ENCODE measurements at places on chromosomes 4 and X.

GRCh38 chrX:11474576-11474975, 181.4 kb downstream of the AMELX start:
- H3K27me3 ChIP-seq, result no peaks in the 10 kb centered on the region
- H3K27ac ChIP-seq, result no peak overlapping the region
- no peaks in the 10 kb centered on the region for H3K4me1 ChIP-seq
- H3K4me3 ChIP-seq, result no peak overlapping the region
- no peaks in the 10 kb centered on the region for H3K36me3 ChIP-seq

GRCh38 chrX:55710701-55711100, 6.8 kb upstream of the RRAGB start:
- DNase-seq, result no peak
- H3K27me3 ChIP-seq, result no peaks in the 10 kb centered on the region
- no peak overlapping the region for H3K27ac ChIP-seq
- H3K4me1 ChIP-seq, result no peaks in the 10 kb centered on the region
- no peak overlapping the region for H3K4me3 ChIP-seq
- H3K36me3 ChIP-seq, result no peaks in the 10 kb centered on the region

DNA sequence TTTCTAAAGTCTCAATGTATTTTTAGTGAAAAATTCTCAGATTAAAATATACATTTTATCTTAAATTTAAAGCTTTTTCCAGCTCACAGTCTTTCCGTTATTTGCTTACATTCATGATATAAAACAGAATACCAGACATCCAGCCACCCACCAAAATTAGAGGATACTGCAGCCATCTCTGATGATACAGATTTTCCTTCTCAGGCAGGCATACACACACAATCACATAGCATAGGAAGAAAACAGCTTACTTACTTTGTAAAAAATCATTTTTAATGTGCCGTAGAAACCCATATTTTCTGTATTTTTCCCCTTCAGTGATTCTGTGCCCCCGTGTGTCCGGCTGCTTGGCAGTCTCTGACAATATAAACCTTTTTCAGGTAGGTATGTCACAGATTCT, 183.7 kb downstream of the FBXW7 start:
- H3K36me3 ChIP-seq, result no peaks in the 10 kb centered on the region
- peaks cover 6% of the 10 kb centered on the region for H3K4me1 ChIP-seq
- H3K27me3 ChIP-seq, result no peaks in the 10 kb centered on the region
- peak overlapping the region; percentile 33 for H3K4me3 ChIP-seq
- DNase-seq, result no peak

DNA sequence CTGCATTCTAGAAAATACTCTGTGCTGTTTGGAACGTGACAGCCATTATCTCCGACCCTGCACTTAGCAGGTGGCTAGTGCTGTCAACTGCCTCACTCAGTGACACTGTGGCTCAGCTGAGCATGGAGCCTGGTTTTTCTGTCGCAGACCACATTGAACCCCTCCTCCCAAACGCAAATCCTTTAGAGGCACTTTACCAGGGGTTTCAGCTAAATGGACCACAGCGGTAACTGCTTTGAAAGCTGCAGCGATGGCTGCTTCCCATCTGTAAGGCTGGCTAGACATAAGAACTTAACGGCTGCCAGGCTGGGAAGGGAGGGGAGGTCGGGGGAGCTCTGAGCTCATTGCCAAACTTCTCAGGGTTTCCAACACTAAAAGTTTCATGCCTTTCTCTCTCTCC, 8.1 kb downstream of the SLC34A2 start:
- no peaks in the 10 kb centered on the region for H3K4me1 ChIP-seq
- no peak overlapping the region for H3K27ac ChIP-seq
- no peaks in the 10 kb centered on the region for H3K36me3 ChIP-seq

GRCh38 chrX:1491851-1492349, 39.2 kb upstream of the ASMTL start:
- no peaks in the 10 kb centered on the region for H3K27me3 ChIP-seq
- H3K4me1 ChIP-seq, result peaks cover 5% of the 10 kb centered on the region
- no peaks in the 10 kb centered on the region for H3K36me3 ChIP-seq
- peak; percentile 37 for DNase-seq

GRCh38 chr4:78079726-78080430, 22.8 kb downstream of the FRAS1 start:
- no peak overlapping the region for H3K4me3 ChIP-seq
- no peak for DNase-seq
- H3K27me3 ChIP-seq, result no peaks in the 10 kb centered on the region
- H3K4me1 ChIP-seq, result no peaks in the 10 kb centered on the region
- no peak overlapping the region for H3K27ac ChIP-seq
- H3K36me3 ChIP-seq, result no peaks in the 10 kb centered on the region

DNA sequence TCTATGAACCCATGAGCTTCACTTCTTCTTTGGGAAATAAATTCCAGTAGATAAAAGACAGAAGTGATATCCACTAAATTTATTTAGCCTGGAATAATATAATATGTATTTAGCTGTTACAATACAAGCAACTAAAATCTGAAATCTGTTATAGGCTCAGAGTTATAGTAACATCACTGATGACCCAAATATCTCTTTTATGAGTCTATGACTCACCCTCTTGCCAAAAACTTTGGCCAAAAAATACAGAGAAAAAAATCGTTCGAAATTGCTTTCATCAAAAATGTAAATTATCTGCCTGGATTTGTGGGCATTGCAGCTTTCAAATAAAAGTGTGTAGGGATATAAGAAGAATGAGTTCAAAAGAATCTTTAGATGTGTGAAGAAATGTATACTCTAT, 89.4 kb upstream of the DKK2 start:
- no peaks in the 10 kb centered on the region for H3K36me3 ChIP-seq
- no peak for DNase-seq
- H3K27me3 ChIP-seq, result no peaks in the 10 kb centered on the region
- no peak overlapping the region for H3K27ac ChIP-seq
- H3K4me3 ChIP-seq, result no peak overlapping the region

- no peak overlapping the region for H3K27ac ChIP-seq
- H3K4me1 ChIP-seq, result no peaks in the 10 kb centered on the region
- no peaks in the 10 kb centered on the region for H3K27me3 ChIP-seq
These were observed 95.7 kb downstream of the SH2D1A start for GRCh38 chrX:124441971-124442590.

- H3K27me3 ChIP-seq, result no peaks in the 10 kb centered on the region
- H3K4me1 ChIP-seq, result no peaks in the 10 kb centered on the region
- DNase-seq, result peak; percentile 16
These were observed 136.1 kb downstream of the MID1IP1 start for GRCh38 chrX:38937400-38937799.

GRCh38 chrX:119880076-119880475, 8.4 kb downstream of the NDUFA1 start:
- no peaks in the 10 kb centered on the region for H3K36me3 ChIP-seq
- no peak overlapping the region for H3K4me3 ChIP-seq
- no peak overlapping the region for H3K27ac ChIP-seq
- DNase-seq, result no peak
- H3K4me1 ChIP-seq, result no peaks in the 10 kb centered on the region

GRCh38 chr4:148192526-148192925, 249.7 kb downstream of the NR3C2 start:
- no peak overlapping the region for H3K27ac ChIP-seq
- H3K36me3 ChIP-seq, result no peaks in the 10 kb centered on the region
- H3K27me3 ChIP-seq, result no peaks in the 10 kb centered on the region
- H3K4me3 ChIP-seq, result no peak overlapping the region
- H3K4me1 ChIP-seq, result peaks cover 12% of the 10 kb centered on the region

- no peak overlapping the region for H3K4me3 ChIP-seq
- DNase-seq, result no peak
- no peaks in the 10 kb centered on the region for H3K4me1 ChIP-seq
- H3K27ac ChIP-seq, result no peak overlapping the region
- H3K27me3 ChIP-seq, result no peaks in the 10 kb centered on the region
These were observed 399.6 kb upstream of the CT83 start for GRCh38 chrX:116862340-116862739.

DNA sequence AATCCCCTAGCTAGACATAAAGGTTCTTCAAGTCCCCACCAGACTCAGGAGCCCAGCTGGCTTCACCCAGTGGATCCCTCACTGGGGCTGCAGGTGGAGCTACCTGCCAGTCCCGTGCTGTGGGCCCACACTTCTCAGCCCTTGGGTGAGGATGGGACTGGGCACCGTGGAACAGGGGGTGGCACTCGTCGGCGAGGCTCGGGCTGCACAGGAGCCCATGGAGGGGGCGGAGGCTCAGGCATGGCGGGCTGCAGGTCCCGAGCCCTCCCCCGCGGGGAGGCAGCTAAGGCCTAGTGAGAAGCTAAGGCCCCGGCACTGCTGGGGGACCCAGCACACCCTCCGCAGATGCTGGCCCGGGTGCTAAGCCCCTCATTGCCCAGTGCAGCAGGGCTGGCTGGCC, 16.1 kb upstream of the ACSL4 start:
- H3K36me3 ChIP-seq, result no peaks in the 10 kb centered on the region
- no peaks in the 10 kb centered on the region for H3K27me3 ChIP-seq
- no peak overlapping the region for H3K4me3 ChIP-seq
- DNase-seq, result no peak
- H3K27ac ChIP-seq, result no peak overlapping the region

- no peak overlapping the region for H3K4me3 ChIP-seq
- no peaks in the 10 kb centered on the region for H3K36me3 ChIP-seq
- DNase-seq, result no peak
These were observed 19.5 kb upstream of the PGRMC2 start for GRCh38 chr4:128307123-128307571.

GRCh38 chrX:72100051-72100755, 31.5 kb downstream of the RTL5 start:
- H3K27me3 ChIP-seq, result no peaks in the 10 kb centered on the region
- H3K36me3 ChIP-seq, result no peaks in the 10 kb centered on the region
- H3K4me1 ChIP-seq, result peaks cover 2% of the 10 kb centered on the region
- DNase-seq, result no peak
- no peak overlapping the region for H3K4me3 ChIP-seq
- H3K27ac ChIP-seq, result no peak overlapping the region

DNA sequence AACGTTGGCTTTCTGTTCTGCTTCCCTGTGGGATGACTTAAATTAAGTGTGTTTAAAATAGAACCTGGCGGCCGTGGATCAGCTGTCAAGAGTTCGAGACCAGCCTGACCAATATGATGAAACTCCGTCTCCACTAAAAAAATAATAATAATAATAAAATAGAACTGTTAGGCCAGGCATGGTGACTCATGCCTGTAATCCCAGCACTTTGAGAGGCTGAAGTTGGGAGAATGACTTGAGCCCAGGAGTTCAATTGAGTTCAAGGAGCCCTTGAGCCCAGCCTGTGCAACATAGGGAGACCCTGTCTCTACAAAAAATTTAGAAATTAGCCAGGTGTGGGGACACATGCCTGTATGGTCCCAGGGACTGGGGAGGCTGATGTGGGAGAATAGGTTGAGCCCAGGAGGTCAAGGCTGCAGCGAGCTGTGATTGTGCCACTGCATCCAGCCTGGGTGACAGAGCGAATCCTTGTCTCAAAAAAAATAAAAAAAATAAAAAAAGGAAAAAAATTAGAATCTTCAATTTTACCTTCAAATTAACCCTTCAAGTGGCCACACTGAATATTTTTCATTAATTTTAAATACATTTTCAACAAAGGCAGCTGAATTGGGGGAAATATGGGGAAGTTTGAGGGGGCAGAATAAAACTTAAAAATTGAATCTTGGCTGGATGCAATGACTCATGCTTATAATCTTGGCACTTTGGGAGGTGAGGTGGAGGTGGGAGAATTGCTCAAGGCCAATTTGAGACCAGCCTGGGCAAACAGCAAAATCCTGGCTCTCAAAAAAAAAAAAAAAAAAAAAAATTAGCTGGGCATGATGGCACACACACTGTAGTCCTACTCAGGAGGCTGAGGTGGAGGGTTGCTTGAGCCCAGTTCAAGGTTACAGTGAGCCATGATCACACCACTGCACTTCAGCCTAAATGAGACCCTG, 31.8 kb upstream of the HSD17B13 start:
- no peaks in the 10 kb centered on the region for H3K36me3 ChIP-seq
- no peak for DNase-seq
- H3K27ac ChIP-seq, result no peak overlapping the region
- no peaks in the 10 kb centered on the region for H3K27me3 ChIP-seq

DNA sequence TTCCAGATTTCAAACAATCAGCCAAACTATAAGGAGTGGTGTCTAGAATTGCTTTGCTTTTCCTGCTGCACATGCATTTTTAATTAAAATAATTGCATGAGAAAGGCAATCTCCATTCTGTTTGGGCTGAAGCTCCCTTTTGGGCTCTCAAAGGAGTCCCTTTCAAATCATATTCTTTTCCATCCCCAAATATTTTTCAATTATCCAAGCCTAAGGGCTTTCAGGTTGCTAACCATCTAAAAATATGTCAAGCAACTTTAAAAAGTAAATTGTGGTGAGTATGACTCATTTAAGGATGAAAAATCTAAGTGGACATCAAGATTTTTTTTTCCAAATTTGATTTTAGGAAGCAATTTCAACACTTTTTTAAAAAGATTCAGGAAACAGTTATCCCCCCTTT, 28.4 kb downstream of the PIR start:
- no peak overlapping the region for H3K27ac ChIP-seq
- H3K27me3 ChIP-seq, result no peaks in the 10 kb centered on the region
- no peak for DNase-seq
- no peaks in the 10 kb centered on the region for H3K4me1 ChIP-seq
- no peaks in the 10 kb centered on the region for H3K36me3 ChIP-seq

GRCh38 chr4:119211867-119212233, 663 bp upstream of the USP53 start:
- H3K27me3 ChIP-seq, result no peaks in the 10 kb centered on the region
- DNase-seq, result no peak
- peak overlapping the region; percentile 88 for H3K27ac ChIP-seq
- peaks cover 2% of the 10 kb centered on the region for H3K4me1 ChIP-seq
- peak overlapping the region; percentile 64 for H3K4me3 ChIP-seq

DNA sequence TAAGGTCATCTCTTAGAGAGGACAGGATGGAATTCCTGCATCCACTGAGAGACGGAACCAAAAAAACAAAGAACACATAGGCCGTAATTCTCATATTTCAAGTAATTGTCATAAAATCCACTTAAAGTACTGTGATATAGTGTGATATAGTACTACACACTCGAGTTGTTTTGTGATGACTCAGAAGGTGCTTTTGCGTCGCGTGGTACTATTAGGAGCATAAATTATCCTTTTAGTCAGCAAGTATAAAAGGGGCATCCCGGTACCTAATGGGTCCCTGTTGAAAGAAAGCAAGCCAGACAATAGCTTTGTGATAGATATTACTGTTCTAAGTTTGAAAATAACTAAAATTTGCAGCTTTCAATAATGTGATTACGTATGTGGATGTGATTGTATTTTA, 55.3 kb downstream of the GPR143 start:
- H3K4me1 ChIP-seq, result no peaks in the 10 kb centered on the region
- H3K36me3 ChIP-seq, result no peaks in the 10 kb centered on the region
- no peaks in the 10 kb centered on the region for H3K27me3 ChIP-seq

DNA sequence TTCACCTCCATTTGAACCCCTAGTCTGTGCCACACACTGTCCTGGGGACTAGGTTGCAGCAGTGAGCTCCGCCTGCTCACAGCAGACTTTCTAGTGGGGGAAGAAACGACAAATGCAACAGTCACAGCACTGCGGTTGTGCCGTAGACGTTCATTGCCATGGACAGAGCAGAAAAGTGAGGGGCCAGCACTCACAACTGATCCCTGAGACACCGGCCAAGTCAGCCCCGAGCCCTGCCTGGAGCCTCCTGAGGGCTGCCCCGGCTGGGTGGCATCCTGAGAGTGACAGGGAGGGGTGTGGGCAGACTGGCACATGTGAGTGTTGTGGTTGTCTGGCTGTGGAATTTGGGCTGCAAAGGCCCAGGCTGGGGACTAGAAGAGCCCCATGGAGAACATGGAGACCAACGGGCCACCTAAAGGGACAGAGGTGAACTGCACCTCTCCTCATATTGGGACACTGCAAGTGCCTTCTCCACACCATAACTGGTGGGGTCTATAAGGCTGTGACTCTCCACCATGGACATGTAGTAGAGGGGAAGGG, 4.6 kb downstream of the DUSP9 start:
- DNase-seq, result no peak
- H3K27ac ChIP-seq, result no peak overlapping the region
- H3K36me3 ChIP-seq, result no peaks in the 10 kb centered on the region
- H3K4me3 ChIP-seq, result no peak overlapping the region
- no peaks in the 10 kb centered on the region for H3K27me3 ChIP-seq
- no peaks in the 10 kb centered on the region for H3K4me1 ChIP-seq

Data from testis (tissue), 5 donors.